Activated naive CD8-positive, alpha-beta T cell treated with anti-CD3 and anti-CD28 coated beads, Interleukin-2, amount 10 ng/mL, durations not matched to agents 7 days and 5 days (primary cell): ENCODE measurements at places on chromosomes 1 and 21. TPM values are rescaled to one million over a fixed set of nuclear protein-coding genes. Genes with fewer than 3 reads are reported as not detected.

- DNase-seq, result no peak
Observed at GRCh38 chr1:239951511-239952140, 140.1 kb upstream of the FMN2 start.

- no peak for DNase-seq
Observed at GRCh38 chr1:28354121-28354520, 15.4 kb upstream of the PHACTR4 start.

GRCh38 chr1:211610779-211611556 is 32.0 kb upstream of the SLC30A1 start:
- no peak for DNase-seq

DNA sequence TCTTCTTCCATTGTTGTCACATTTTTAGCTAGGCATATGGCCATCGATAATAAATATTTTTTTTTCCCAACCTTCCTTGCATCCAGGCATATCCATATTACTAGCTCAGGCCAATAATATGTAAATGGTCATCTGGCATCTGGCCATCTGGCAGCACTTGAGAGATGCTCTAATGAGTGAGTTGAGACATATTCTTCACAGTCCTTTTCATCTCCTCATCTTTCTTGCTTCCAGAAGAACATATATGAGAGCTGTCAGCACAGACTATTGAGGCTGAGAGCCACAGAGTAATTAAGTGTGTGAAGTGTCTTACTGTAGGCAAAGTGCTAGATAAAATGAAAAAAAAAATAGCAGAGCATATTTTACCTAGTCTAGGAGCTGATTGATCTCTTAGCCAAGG is 628.4 kb upstream of the TMPRSS15 start:
- DNase-seq, result no peak

GRCh38 chr1:185483664-185484450 is 166.8 kb upstream of the IVNS1ABP start:
- DNase-seq, result no peak

- no peak for DNase-seq
Observed at GRCh38 chr1:172229942-172230341, 190.5 kb upstream of the C1orf105 start.

GRCh38 chr21:38438462-38438893 is 59.8 kb downstream of the ERG start:
- DNase-seq, result no peak

Gene CD84
- 66.8 TPM for total RNA-seq

Gene TMEM52
- total RNA-seq, result not detected

Gene TRIM46
- total RNA-seq, result 12.4 TPM

Gene F5
- 1.3 TPM for total RNA-seq

Gene CA6
- total RNA-seq, result 41.8 TPM

Gene RAB42
- total RNA-seq, result 0.79 TPM
